Prostate gland (tissue), 2 donors: ENCODE measurements at places on chromosomes 4 and X. TPM values are rescaled to one million over a fixed set of nuclear protein-coding genes. Genes with fewer than 3 reads are reported as not detected.

DNA sequence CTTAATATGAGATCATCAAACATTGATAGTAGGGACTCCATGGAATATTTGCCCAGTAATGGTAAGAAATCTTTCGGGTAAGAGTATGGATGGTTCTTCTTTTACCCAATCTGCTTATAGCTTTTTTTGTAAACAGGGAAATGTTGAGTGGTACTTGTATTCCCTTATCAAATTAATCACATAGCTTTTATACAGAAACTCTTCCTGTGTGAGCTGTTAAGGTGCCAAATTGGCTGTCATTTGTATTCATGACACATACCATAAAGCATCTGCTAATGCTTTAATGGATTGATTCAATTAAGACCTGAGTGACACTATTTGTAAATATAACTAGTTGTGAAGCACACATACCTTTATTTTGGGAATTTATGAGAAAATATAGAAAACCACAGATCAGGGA lies 34.2 kb downstream of the KLF3 start:
- no peaks in the 10 kb centered on the region for H3K36me3 ChIP-seq
- no peak overlapping the region for H3K4me3 ChIP-seq
- H3K27me3 ChIP-seq = no peaks in the 10 kb centered on the region
- DNase-seq = no peak

DNA sequence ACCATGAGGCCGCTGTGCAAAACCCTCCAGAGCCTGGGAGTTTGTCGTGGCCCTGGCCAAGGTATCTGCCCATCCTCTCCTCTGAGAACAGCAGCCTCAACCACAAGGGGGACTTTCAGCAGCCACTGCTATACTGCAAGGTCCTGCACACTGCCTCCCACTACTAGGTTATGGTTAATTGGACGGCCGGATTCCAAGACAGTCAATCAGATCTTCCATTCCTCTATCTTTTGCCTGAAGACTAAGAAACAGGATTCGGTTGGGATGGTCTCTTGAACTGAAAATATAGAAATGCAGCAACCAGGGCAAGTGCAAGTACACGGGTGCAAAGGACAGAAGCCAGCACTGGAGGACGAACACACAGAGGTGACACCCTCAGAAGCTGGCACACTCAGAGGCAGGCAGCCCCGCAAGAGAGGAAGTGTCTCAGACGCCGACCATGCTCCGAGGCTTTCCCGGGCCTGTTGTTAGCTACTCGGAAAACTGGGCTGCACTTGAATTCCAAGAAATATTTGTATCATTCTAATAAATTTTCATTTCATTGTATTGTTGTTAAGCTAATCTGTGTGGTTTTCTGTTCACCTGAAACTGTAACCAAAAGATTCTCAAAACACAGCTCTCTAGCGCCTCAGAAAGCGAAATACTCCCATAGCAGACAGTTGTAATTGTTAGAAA lies 63.3 kb downstream of the AFAP1 start:
- H3K36me3 ChIP-seq = no peaks in the 10 kb centered on the region
- no peak overlapping the region for H3K4me3 ChIP-seq
- no peaks in the 10 kb centered on the region for H3K4me1 ChIP-seq

DNA sequence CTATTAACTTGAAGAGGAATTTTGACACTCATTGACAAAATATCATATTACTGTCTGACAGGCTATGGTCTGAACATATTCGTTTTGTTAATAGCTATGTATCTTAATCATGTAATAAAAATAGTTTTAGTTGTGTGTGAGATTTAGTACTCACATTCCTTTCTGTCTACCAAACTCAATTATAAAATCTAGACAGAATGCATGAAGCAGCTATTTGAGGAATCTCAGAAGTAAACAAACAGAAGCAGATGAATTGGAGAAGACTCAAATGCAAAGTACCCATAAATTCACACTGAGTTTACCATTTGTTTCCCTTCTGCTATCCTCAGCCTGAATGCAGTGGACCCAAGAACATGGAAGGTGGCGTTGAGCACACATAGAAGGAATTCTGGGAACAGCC lies 841.6 kb upstream of the AADAT start:
- no peak overlapping the region for H3K4me3 ChIP-seq
- H3K27ac ChIP-seq = no peak overlapping the region
- H3K27me3 ChIP-seq = no peaks in the 10 kb centered on the region
- no peaks in the 10 kb centered on the region for H3K36me3 ChIP-seq
- no peaks in the 10 kb centered on the region for H3K4me1 ChIP-seq

- H3K36me3 ChIP-seq = no peaks in the 10 kb centered on the region
- H3K4me1 ChIP-seq = no peaks in the 10 kb centered on the region
- H3K27me3 ChIP-seq = no peaks in the 10 kb centered on the region
- no peak overlapping the region for H3K4me3 ChIP-seq
- no peak for DNase-seq
These were observed 29.0 kb downstream of the NKX3-2 start for GRCh38 chr4:13515268-13515667.

DGAT2L6 gene
- not detected for total RNA-seq

GRCh38 chrX:30649859-30650258 lies 3.4 kb upstream of the GK start:
- no peak overlapping the region for H3K27ac ChIP-seq
- no peaks in the 10 kb centered on the region for H3K27me3 ChIP-seq
- H3K36me3 ChIP-seq = no peaks in the 10 kb centered on the region
- no peak overlapping the region for H3K4me3 ChIP-seq
- no peaks in the 10 kb centered on the region for H3K4me1 ChIP-seq

SULT1B1 gene
- total RNA-seq = 0.36 TPM

TEC gene
- 0.96 TPM for total RNA-seq

HTT-AS gene
- not detected for total RNA-seq

- DNase-seq = peak; percentile 4
- no peaks in the 10 kb centered on the region for H3K27me3 ChIP-seq
- no peak overlapping the region for H3K4me3 ChIP-seq
- no peaks in the 10 kb centered on the region for H3K36me3 ChIP-seq
These were observed 78.5 kb downstream of the MID1IP1 start for GRCh38 chrX:38879631-38880220.

GRCh38 chr4:180057299-180057721 lies 2185.9 kb upstream of the TENM3 start:
- no peaks in the 10 kb centered on the region for H3K27me3 ChIP-seq
- H3K36me3 ChIP-seq = no peaks in the 10 kb centered on the region
- no peaks in the 10 kb centered on the region for H3K4me1 ChIP-seq
- H3K4me3 ChIP-seq = no peak overlapping the region
- no peak overlapping the region for H3K27ac ChIP-seq

- H3K27ac ChIP-seq = no peak overlapping the region
- no peak overlapping the region for H3K4me3 ChIP-seq
- no peaks in the 10 kb centered on the region for H3K4me1 ChIP-seq
- no peaks in the 10 kb centered on the region for H3K36me3 ChIP-seq
- DNase-seq = no peak
These were observed 1871.5 kb downstream of the ARAP2 start for GRCh38 chr4:34372815-34373214.

GRCh38 chr4:188714501-188714900 lies 575.3 kb downstream of the TRIML1 start:
- no peaks in the 10 kb centered on the region for H3K27me3 ChIP-seq
- H3K27ac ChIP-seq = no peak overlapping the region
- H3K36me3 ChIP-seq = no peaks in the 10 kb centered on the region

DNA sequence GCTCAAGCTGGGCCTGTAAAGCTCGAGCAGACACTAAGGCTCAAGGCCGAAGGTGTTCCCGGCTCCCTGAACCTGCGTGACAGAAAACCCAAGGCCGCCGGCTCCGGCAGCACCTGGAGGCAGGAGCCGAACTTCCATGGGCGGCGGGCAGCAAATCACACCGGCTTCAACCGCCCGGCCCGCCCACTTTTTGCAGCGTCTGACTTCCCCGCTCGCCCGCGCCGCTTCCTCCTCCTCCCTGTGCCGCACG lies 940 bp upstream of the NSD2 start:
- no peaks in the 10 kb centered on the region for H3K27me3 ChIP-seq
- DNase-seq = peak; percentile 85

- DNase-seq = no peak
- no peaks in the 10 kb centered on the region for H3K27me3 ChIP-seq
These were observed 2.3 kb downstream of the MPP1 start for GRCh38 chrX:154802947-154803346.

DNA sequence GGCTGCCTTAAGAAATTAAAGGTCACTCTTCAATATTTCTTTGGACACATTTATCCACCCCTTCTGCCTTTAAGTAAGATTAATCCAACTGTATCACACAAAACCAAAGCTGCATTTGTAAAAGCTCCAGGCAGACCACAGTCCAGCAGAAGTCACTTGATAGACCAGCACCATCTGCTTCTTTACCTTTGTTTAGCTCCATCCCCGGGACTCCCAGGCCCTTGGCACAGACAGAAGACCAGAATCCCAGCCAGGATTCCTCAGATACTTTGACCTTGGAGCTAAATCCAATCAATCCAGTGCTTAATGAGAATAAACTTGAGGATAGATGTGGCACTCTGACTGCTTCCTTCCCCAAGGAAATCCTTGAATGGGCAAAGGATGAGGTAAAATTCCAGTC lies 333.1 kb upstream of the RASGEF1B start:
- no peak for DNase-seq
- H3K4me3 ChIP-seq = no peak overlapping the region
- no peak overlapping the region for H3K27ac ChIP-seq
- H3K27me3 ChIP-seq = no peaks in the 10 kb centered on the region

FRG2 gene
- not detected for total RNA-seq

GRCh38 chrX:24364851-24365538 lies 4.6 kb downstream of the SUPT20HL1 start:
- H3K27ac ChIP-seq = no peak overlapping the region
- no peaks in the 10 kb centered on the region for H3K4me1 ChIP-seq
- H3K4me3 ChIP-seq = no peak overlapping the region
- H3K27me3 ChIP-seq = no peaks in the 10 kb centered on the region

TMPRSS11F gene
- total RNA-seq = 0.34 TPM

GDI1 gene
- 52.9 TPM for total RNA-seq

GRCh38 chrX:41377624-41378023 lies 43.7 kb downstream of the DDX3X start:
- no peaks in the 10 kb centered on the region for H3K4me1 ChIP-seq
- no peak for DNase-seq
- no peak overlapping the region for H3K4me3 ChIP-seq
- no peaks in the 10 kb centered on the region for H3K36me3 ChIP-seq
